ENCODE measurements at places on chromosomes 2 and 18.

GRCh38 chr2:10884574-10884975, 27.2 kb upstream of the KCNF1 start:
- peak; percentile 73 for DNase-seq

GRCh38 chr2:13504808-13505207, 788.1 kb downstream of the TRIB2 start:
- DNase-seq: no peak

DNA sequence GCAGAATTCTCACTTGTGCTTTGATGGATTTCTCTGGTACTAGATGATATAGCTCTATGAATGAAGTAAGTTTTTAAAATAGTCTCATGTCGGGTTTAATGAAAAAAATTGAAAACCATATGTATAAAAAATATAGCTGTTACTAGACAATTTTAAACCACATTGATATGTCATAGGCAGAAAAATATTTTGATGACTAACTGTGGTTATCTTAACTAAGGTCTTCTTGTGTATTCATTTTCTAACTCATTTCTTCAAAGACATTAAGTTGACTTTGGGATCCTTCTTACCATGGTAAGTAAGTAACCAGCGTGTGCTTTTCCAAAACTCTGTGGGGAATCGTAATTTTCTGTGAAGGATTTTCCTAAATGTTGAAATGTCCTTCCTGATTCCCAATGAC, 160.9 kb upstream of the COL3A1 start:
- no peak for DNase-seq

GRCh38 chr2:147614471-147614870, 230.4 kb upstream of the ACVR2A start:
- no peak for DNase-seq

- no peak for DNase-seq
Observed at GRCh38 chr18:35409911-35410310, 32.8 kb upstream of the ZNF396 start.

- DNase-seq: peak; percentile 46
Observed at GRCh38 chr2:223944166-223944702, 901 bp downstream of the WDFY1 start.

DNA sequence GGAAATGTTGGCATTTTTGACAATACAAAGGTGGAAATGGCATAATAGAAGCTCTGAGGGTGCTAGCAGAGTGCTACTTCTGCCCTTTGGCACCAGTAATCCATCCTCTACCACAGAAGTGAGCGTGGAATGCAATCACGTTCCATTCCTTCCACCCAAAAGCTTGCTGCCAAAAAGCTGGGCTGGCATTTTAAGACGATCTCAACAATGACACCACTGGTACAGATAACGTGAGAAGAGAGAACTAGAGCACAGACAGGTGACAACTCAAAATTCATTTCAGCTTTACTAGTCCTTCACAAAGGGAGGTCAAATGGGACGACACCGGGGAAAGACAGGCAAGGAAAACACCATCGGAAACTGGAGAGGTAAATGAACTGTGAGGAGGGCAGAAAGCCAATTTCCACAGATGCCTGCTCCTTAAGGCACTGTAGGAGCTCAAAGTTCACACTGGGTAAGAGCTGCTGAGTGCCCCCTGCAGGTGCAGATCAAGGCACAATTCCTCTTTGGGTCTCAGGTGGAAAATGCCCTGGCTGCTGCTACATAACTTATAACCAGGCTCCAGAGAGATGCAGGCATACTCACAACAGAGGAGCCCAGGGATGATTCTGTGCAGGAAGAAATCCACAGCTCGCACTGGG, 50.7 kb upstream of the RNU4ATAC start:
- DNase-seq: no peak

DNA sequence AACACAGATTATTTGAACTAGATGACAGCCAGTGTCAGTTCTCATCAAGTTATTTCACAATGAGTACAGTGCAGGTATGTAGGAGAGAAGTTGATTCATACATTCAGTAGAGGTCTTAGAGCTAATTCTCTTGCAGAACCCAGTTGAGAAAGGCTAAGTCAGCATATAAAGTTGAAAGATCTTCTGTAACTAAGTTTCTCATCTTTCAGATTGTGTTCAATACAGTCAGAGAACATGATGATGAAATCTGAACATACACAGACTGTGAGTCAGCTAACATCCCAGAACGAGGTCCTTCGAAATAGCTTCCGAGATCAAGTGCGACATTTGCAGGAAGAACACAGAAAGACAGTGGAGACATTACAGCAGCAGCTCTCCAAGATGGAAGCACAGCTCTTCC, 41.9 kb upstream of the LIMS1 start:
- DNase-seq: no peak

GRCh38 chr2:101272045-101272784, 19.5 kb downstream of the CNOT11 start:
- no peak for DNase-seq

DNA sequence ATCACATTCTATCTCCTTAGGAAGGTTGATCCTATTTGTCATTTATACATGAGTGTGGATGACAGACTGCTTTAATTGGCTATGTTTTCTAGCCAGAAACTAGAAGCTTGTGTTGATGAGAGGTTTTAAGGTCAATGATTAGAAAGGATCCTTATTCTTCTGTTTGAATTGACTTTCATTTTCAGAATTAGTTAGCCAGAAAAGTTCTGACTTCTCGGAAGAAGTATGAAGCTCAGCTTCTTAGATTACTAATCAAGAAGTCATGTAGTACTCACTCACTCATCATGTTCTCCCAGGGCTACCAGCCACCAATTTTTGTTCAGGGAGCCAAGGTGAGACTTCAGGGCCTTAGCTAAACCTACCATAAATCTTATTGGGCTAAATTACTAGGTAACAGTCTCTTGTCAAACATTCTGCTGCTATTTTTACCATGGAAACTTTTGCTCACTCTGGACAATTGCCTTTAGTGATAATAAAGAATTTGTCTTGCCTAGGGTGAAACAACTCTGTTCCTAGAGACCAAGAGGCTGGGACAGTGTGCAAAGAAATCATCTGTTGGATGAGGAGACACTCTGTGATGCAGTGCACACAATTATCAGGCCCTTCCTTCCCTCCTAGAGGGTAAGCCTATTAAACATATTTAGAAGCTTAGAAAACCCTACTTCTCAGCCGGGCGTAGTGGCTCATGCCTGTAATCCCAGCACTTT, 111.6 kb upstream of the DNMT3A start:
- no peak for DNase-seq

DNA sequence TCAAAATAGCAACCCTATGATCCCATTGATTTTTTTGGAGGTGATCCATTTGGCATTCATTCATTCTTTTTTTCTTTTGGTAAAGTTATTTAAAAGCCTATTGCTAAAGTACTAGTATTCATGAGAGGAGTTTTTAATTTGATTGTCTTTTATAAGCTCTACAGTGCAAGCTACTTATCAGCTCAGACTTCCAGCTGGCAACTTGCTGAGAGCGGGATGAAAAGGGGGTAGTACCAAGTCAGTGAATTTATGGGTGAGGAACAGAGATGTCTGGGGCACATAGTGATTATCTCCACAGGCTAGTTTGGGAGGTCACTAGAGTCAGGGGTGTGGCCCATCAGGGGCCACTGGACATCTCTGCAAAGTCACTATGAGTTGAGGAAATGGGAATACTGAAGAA, 202.4 kb downstream of the PIK3C3 start:
- DNase-seq: no peak
